Stimulated activated CD4-positive, alpha-beta T cell treated with anti-CD3 and anti-CD28 coated beads, Interleukin-4, amount 100 ng/mL, for 4 hours (primary cell): ENCODE measurements at places on chromosomes 7 and 10.

GRCh38 chr10:27792216-27792615 lies 46.6 kb upstream of the MKX start:
- no peak for DNase-seq

DNA sequence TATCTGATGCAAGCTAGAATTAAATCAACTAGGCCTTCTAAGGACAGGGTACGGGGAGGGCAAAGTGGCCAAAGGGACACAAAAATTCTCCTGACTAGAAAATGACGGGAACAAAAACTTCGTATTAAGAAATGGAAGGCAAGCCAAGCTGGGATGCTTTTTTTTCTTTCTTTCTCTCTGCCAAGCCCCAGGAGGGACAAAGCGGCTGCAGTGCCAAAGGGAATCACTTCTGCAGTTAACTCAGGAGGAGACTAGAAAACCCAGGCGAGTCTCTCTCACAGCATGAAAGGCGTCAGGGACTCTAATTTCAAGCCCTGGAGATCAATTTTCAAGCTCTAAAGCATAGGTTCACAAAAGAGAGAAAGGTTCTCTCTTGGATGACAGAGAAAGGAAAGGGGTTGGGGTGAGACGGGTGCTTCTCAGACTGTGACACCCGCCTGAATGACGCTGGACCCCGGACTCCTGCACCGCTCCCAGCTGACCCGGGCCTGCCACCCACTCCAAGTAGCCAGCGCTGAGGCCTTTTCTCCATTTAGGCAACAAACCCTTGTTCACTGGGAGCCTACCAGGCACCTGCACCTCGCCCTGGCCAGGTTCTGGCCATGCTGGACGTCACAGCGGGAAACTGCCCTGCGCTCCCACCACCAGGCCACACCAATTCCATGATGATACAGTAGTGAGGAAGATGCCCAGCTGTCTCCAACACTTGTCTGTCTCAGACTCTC lies 56.5 kb downstream of the KIAA1549 start:
- DNase-seq, result no peak

GRCh38 chr10:83167081-83167480 lies 972.2 kb upstream of the GHITM start:
- no peak for DNase-seq

DNA sequence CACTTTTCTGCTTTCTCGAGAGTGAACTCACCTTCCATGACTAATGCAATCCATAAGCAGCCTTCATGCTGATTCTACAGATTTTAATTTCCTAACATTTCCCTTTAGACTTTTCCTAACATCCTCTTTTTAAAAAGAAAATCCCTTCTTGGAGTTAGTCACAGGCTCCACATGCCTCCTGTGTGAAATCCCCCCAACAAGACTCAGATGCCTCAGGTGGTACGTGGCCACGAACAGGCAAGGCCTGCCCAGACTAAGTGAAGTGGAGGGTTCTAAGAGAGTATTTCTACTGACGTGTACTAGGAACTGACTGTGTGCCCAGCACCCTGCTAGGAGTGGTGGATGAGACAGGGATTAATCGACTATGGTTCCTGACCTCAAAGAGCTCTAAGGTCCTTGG lies 125.9 kb upstream of the HPS1 start:
- DNase-seq, result no peak

GRCh38 chr7:149753375-149754233 lies 19.8 kb downstream of the ZNF467 start:
- DNase-seq, result no peak

DNA sequence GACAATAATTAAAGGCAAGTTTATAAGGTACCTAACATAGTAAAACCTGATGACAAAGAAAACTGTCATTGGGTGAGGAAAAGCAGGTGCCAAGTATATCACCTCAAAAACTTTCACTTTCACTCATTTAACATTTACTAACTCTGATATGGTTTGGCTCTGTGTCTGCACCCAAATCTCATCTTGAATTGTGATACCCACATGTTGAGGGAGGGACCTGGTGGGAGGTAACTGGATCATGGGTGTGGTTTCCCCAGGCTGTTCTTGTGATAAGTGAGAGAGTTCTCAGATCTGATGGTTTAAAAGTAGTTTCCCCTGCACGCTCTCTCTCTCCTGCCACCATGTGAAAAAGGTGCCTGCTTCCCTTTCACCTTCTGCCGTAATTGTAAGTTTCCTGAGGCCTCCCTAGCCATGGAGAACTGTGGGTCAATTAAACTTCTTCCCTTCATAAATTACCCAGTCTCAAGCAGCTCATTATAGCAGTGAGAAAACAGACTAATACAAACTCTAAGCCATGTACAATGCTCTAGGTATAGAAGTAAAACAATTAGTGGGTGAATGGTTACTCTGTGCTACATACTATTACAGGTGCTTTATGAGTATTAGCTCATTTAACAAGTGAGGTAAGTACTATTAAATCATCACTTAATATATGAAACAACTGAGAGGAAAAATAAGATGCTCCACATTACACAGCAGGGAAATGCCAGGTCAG lies 199.0 kb downstream of the CHCHD3 start:
- peak; percentile 13 for DNase-seq

DNA sequence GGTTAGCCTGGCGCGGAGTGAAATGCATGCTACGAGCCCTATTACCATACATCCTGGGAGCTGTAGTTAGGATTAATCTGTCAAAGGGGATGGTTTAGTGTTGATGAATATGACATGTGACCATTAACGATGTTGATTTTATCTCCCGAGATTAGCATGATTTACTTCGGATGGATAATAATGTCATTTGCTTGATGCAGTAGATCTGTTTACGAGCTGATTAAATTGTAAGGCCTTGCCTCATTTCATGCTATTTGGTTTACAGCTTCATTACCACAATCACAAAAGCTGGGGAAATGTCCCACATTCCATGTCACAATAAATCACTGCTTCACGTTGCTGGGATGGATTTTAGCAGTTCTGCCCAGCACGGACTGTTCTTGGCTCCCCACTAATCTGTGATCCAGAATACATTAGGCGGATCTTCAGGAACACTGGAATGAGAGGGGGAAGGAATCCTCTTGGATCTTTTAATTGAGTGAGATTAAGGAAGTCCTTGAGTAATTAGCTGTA lies 22.3 kb downstream of the ZNF503 start:
- DNase-seq, result no peak
